Left hindlimb (tissue), 1 donor: ENCODE measurements at places on chromosomes 1 and 21.

DNA sequence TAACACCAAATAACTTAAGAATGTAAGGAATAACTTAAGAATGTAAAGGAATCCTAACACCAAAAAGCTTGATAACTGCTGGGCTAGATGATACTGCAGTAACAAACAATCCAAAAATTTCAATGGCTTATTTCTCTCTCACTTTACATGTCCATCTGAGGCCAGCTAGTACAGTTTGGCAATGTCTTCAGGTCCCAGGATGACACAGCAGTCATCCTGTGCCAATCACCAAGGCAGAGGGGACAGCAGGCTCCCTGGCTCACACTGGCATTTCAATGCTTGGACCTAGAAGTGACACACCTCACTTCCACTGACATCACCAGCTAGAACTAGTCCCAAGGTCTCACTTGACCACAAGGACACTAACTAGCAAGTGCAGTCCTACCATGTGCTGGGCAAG is 15.3 kb downstream of the DNAJC11 start:
- no peak for DNase-seq

GRCh38 chr1:232142403-232143314 is 487.3 kb downstream of the SIPA1L2 start:
- DNase-seq, result peak; percentile 46

- DNase-seq, result no peak
Measured at GRCh38 chr1:238675221-238675620, 711.1 kb upstream of the CHRM3 start.

DNA sequence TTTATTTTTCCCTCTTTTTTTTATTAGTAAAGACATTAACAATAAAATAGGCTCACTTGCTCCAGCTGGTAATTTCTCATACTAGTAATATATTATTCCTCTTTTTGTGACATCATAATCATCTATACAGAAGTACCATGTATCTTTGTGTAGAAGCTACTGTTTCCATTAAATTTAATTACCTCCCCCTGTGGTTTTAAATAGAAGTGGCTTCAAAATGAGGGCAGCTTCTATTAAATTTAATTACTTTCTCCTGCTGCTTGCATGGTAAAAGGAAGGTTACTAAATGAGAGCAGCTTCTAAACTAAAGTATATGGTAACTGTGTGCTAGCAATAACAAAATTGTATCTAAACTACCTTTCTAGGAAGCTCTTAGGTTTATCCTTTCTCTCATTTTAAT is 94.0 kb downstream of the DPYD start:
- no peak for DNase-seq

GRCh38 chr1:222241410-222241809 is 306.5 kb downstream of the HHIPL2 start:
- no peak for DNase-seq

- no peak for DNase-seq
Measured at GRCh38 chr1:206551986-206552326, 44.6 kb downstream of the RASSF5 start.

GRCh38 chr1:52426371-52426770 is 22.0 kb downstream of the PRPF38A start:
- DNase-seq, result no peak

- no peak for DNase-seq
Measured at GRCh38 chr1:29527314-29528004, 291.1 kb downstream of the PTPRU start.

DNA sequence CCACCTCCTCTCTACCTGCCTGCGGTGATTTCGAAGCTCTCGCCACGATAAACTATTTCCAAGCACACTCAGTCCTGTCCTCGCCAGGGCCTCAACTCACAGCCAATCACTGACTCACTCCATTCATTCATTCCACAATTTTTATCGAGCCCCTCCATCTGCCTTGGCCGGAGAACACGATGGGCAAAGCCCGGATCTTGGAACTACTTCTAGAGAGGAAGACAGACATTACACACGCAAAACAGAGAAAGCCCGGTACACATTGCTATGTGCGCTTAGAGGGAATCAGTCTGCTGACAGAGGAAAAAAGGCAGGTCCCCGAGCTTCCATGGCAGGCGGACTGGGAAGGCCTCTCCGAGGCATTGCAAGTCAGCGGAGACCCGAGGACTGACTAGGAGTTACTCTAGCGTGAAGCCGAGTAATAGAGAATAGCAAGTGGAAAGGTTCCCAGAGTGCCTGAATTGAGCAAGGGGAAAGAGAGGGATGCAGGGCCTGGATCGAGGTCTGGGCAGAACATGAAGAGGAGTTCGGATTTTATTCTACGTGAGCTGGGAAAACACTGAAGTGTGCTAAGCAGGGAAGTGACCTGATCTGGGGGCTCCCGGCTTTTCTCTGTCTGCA is 54.2 kb upstream of the DNAJC6 start:
- DNase-seq, result no peak

- DNase-seq, result no peak
Measured at GRCh38 chr1:81432059-81432458, 368.7 kb upstream of the ADGRL2 start.

DNA sequence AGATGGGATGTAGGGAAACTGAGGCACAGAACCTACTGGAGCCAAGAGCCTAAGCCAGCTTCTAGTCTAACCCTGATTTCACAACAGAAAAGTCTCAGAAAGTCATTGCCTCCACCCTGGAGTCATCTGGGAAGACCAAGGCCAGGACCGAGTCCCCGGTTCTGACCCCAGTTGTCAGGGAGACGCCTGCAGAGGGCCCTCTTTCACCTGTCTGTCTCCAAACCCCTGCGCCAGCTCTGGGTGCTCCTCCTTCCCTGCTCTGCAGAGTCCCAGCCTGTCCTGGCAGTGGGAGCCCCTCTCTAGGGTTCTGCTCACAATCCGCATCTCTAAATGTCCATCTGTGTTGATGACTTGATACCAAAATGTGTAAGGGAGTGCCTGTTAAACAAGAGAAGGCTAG is 149.7 kb downstream of the PGBD5 start:
- no peak for DNase-seq

DNA sequence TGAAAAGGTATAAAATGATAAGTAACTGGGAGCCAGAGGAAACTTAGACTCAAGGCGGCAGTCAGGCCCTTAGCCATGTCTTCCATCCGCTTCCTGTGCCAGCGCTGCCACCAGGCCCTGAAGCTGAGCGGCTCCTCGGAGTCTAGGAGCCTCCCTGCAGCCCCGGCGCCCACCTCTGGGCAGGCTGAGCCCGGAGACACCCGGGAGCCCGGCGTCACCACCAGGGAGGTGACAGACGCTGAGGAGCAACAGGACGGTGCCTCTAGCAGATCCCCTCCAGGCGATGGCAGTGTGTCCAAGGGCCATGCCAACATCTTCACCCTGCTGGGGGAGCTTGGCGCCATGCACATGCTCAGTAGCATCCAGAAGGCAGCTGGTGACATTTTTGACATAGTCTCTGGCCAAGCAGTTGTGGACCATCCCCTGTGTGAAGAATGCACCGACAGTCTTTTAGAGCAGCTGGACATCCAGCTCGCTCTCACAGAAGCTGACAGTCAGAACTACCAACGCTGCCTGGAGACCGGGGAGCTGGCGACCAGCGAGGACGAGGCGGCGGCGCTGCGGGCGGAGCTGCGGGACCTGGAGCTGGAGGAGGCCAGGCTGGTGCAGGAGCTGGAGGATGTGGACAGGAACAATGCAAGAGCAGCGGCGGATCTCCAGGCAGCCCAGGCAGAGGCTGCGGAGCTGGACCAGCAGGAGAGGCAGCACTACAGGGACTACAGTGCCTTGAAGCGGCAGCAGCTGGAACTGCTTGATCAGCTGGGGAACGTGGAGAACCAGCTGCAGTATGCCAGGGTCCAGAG is at the start of gene BECN2:
BECN2 (plus strand) TSS at position 76 of the 803 bp plus-strand sequence; CDS start at position 76, 0 bp downstream.
- no peak for DNase-seq

DNA sequence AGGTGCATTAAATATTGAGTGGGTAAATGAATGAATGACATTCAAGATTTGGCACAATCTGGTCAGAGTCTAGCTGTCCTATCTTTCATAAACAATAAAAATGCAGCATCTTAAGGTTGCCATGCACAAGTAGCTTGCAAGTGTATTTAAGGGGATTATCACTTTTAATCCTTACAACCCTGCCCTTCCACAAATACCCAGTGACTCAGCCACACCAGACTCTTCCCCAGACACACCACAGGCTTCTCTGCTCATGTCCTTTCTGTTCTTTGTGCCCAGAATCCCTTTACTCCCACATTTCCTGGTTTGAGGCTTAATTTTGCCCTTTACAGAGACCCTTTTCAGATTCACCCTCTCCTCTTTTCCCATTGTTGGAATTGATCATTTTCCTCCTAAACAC is 59.8 kb downstream of the KIRREL1 start:
- no peak for DNase-seq

GRCh38 chr1:167880580-167881021 is 33.3 kb downstream of the ADCY10 start:
- DNase-seq, result no peak

DNA sequence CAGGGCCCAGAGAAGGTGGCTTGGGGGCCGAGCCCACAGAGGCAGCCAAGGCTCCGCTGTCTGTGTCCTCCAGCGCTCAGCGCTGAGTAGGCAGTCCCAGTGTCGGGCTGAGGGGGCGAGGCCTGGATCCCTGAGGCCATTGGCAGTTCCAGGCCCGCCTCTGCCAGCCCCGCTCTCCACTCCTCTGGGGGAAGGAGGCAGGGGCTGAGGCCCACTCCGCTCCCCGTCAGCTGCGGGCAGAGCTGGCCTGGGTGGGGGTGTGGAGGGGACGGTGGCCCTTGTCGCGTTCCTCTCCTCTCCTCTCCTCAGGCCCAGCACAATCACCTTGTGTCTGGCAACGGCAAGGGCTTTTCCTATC is 132.8 kb downstream of the CASZ1 start:
- DNase-seq, result peak; percentile 75

- no peak for DNase-seq
Measured at GRCh38 chr1:97252076-97252475, 530.5 kb downstream of the PTBP2 start.

GRCh38 chr1:22259551-22260282 is 116.8 kb upstream of the WNT4 start:
- no peak for DNase-seq

DNA sequence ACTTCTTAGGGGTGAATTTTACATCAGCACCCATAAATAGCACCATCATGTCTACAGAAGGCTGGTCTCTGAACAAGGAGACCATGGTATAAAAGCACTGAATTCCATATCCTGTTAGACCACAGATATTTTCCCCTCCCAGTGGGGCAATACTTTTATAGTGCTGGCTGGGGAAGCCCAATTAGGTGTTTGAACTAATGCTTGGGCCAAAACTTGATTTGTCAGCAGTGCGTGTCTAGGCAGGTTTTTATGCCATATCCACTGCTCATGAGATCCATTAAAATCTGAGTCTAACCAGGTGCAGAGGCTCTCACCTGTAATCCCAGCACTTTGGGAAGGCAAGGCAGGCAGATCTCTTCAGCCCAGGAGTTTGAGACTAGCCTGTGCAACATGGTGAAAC is 623.0 kb downstream of the NPHP4 start:
- no peak for DNase-seq

- DNase-seq, result no peak
Measured at GRCh38 chr1:228016181-228016510, 9.3 kb downstream of the WNT3A start.

- no peak for DNase-seq
Measured at GRCh38 chr1:20449735-20450311, 36.2 kb downstream of the CAMK2N1 start.

DNA sequence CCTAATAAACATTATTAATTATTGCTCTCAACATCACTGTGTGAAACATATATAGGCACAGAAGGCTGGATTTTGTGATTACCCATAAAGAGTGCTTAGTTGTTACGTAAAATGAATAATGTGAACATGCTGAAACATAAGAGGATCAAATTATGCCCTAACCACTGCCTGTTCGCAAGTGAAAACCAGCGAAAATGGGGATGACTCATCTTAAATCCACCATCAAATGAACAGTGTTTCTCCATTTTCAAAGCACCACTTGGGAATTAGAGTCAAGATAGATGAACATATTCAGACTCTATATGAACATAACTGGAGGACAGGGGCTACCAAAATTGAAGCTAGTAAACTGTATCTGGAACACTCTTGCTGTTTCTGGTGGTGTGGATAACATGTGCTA is 386.2 kb downstream of the HHIPL2 start:
- DNase-seq, result no peak

DNA sequence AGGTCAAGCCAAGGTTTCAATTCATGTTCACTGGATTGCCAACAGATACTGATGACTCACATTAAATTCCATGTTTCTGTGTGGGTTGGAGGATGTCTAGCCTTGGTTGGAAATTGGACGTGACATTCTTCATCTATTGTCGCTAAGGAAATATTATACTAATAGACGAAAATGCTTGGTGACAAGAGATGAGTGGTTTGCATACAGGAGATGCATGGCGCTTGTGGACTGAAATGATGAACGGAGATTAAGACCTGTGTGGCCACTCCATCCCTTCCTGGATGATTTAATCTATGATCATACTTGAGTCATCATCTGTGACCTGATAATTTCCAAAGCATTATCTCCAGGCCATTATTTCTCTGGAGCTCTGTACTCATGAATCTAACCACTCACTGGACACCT is 97.0 kb upstream of the CD34 start:
- no peak for DNase-seq

DNA sequence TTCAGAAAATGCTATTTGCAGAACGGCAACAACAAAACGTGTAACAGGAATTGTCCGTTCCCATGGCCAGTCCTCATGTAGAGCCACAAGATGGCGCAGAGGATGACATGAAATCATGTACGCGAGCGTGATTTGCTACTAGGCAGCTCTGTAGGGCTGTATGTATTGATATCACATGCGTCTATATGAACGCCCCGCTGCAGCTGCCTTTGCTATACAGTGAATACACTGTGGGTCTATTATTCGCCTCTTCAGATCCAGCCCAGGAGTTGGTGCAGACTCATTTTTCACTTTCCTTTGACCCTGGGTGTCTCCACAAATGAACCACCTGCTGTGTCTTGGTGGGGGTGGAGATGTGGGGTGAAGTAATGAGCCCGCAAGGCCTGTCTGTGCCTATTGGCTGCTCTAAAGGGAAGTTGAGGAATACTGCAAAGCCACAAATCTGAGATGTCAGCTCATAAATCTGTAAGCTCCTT is 361.5 kb downstream of the KIF26B start:
- no peak for DNase-seq

DNA sequence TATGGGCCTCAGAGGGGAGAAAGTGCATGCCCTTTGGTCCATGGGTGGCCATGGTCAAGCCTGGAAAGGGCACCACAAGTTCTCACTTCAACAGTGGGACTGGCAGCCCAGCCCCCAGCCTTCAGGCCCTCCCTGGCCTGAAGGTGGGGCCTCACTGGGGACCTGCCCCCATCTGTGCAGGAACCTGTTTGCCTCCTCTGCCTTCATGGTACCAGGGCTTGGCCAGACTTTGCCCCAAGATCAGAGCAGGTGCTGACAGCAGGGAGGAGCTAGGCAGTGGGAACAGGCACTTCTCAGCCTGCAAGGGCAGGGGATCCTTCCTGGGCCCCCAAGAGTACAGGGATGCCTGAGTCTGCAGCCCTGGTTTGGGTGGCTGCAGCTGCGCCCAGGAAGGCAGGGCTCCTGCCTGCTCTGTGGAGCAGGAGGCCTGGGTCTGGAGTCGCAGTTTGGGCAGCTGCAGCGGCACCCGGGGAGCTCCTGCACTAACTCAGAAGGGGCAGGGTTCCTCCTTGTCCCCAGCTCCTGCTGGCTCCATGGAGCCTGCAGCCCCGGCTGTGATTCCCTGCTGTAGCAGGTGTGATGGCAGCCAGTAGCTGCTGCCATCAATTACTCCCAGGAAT is 460.1 kb upstream of the NCAM2 start:
- no peak for DNase-seq

GRCh38 chr1:109370712-109371340 is 26.9 kb downstream of the SORT1 start:
- DNase-seq, result no peak

- no peak for DNase-seq
Measured at GRCh38 chr21:45747802-45748445, 104.4 kb downstream of the PCBP3 start.

- DNase-seq, result peak; percentile 92
Measured at GRCh38 chr1:234724516-234725176, 114.7 kb upstream of the IRF2BP2 start.
